ENCODE measurements at places on chromosomes 5 and 9.

- no peak for DNase-seq
These were observed 15.8 kb downstream of the GABRB2 start for GRCh38 chr5:161530700-161531099.

GRCh38 chr5:16178745-16179372 lies 732 bp downstream of the MARCHF11 start:
- DNase-seq, result peak; percentile 40

- no peak for DNase-seq
These were observed 1.4 kb downstream of the FAM193B start for GRCh38 chr5:177552839-177553455.

GRCh38 chr9:84856181-84856632 lies 186.7 kb downstream of the NTRK2 start:
- no peak for DNase-seq

DNA sequence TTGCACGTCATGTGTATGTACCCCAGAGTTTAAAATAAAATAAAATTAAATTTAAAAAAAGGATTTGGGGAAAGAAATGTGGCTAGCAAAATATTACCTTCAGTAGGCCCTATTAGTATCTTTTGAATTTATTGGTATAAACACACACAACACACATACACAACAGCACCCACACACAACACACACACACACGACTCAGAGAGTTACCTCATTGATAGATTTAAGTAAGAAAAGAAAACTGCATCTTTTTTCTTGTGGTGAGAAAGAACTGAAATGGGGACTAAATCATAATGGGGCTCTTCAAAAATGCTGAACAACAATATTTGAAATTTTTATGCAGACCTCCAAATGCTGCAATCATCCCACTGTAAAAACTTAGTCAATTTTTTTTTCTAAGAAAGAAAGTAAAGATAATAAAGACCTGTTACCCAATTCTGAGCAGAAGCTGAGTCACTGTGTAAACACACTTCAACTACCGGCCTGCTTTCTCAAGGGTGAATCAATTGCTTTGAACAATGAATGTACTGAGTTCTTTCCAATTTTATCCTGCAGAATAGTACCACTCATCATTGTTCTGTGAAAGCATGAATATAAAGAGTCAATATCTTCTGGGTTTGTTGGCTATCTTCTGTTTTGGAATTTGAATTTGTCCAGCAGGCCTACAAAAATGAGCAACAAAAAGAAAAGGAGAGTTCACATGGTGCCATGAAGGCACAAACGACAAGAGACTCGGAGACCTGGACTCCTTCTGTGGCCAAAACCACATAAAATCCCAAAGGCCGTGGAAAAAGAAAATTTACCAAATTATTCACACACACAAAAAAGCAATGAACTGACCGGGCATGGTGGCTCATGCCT lies 57.9 kb upstream of the CCNG1 start:
- no peak for DNase-seq

GRCh38 chr9:110257956-110258355 lies 1.6 kb upstream of the TXN start:
- no peak for DNase-seq

DNA sequence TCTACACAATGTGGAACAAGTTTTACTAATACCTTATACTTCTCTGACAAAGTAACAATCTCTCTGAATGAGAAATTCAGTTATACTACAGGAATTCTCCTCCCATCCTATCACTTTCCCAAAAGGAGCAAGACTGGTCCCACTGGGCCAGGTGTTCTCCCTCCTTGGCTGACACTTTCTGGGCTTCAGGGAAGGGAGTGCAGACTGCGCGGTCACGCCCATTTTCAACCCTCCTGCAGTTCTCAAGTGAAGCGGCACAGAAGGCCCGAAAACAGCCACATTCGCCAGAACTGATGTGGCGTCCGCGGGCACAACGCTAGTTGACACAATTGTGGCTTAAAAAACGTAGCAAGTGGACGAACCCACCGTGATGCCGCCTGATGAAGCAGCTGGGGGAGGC lies 603 bp downstream of the SAXO1 start:
- no peak for DNase-seq

DNA sequence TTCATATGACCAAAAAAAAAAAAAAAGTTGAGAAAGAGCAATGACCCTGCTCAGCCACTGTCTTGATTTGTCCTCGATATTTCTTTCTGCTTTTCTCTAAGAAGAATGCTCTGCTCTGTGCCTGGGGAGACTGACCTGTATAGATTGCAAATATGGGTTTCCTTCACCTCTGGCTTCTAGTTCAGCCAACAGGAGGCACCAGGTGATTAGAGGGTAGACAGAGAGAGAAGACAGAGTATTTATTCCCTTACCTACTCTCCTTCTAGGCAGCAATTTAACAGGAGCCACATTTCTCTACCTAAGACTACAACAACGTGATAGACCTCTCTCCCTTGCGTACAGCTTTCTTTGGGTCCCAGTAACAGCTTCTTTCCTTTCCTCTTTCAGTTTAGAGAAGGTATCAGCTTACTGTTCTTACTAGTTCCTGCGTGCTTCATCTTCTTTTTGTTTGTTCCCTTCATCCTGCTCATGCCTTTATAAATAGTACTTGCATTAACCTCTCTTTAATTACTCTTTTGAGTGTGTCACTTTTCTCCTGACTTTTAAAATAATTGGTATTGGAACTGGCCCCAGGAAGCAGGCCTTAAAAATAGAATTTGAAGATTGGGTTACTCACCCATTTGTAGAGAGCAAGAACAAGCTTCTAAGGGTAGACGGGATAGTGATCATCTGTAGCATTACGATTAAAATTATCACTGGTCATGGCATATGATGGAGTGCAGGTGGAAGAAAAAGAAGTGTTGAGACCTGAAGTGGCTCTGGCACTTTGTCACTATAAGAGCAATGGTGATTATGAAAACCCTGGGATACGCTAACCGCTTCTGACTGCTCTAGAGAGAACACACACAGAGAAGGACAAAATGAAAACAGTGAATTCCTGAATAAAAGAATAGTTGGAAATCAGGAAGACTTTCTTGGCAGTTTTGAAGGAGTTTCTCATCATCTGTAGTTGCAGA lies 161.2 kb upstream of the FSTL4 start:
- no peak for DNase-seq

DNA sequence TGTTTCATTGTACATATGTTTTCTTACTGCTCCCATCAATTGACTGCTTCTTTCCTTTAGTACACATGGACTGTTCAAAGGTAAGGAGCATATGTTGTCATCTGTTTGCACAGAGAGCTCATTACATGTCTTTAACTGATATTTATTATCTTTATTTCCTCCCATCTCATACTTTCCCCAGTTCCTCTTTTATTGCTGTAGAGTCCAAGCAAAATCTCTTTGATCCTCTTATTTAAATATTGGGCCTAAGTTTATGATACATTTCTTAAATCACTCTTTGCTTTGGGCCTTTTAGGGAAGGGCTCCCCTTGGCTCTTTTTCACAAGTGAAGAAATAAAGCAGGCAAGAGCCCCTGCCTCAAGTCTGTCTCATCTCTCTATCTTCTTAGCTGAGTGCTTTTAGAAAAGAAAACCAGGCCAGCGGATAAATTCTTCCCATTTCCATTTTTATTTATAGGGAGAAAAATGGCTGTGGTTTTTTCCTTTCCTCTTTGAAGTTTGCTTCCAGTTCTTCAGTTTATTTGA lies 152.4 kb downstream of the DOCK2 start:
- DNase-seq, result no peak

GRCh38 chr5:33890131-33891032 lies 1.4 kb downstream of the ADAMTS12 start:
- DNase-seq, result no peak

GRCh38 chr5:145830594-145830993 lies 4.5 kb downstream of the PRELID2 start:
- no peak for DNase-seq

DNA sequence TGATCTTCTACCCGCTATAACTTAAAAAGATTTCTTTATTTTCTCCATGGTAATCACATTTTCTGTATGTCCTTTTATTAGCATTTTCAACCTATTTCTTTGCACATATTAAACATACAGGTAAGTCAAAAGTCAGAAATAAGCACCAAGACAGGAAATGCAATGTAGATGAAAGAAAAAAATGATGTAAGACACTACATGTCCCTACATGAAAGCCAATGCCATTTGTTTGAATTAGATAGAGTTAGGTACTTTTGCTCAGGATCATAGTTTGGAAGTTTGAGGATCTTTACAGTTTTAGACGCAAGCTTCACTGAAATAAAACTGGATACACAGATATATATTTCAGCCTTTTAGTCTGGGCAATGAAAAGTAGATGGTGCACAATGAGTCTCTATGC lies 453.1 kb upstream of the MEF2C start:
- DNase-seq, result no peak

DNA sequence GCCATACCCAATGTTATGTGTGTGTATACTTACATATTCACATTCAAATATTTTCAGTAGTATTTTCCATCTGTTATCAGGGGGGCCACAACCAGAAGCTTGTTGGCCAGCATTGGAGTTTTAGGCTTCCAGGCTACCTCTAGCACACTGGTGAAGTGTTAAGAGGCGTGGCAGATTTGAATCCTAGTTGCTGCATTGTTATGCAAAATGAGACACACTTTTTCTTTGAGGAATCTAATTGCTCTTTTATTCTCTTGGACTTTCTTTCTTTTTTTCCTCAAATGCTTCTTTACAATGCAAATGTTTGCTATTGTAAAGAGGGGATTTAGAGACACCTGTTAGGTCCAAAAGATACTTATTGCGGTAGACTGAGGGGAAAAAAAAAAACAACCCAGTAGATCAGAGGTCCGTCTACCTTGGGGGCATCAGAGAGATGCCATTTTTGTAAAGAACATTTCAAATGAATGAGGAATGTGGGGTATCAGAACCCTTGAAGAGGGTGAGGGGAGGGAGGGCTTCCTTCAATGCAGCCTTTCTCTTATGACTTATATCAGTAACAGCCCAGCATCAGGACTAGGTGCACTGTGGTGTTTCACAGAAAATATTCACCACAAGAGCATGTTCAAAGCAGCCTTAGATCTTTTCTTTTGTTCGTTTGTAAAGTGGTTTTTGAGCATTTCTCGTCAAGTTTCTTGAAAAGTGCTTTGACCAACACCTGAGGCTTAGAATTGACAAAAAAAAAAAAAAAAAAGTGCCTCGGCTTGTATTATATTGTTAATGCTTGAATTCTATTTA lies 3.8 kb downstream of the SMARCA2 start:
- no peak for DNase-seq

GRCh38 chr9:129236441-129237145 lies 58.5 kb upstream of the IER5L start:
- no peak for DNase-seq

- DNase-seq, result no peak
These were observed 17.3 kb upstream of the ITGA1 start for GRCh38 chr5:52770287-52770939.

DNA sequence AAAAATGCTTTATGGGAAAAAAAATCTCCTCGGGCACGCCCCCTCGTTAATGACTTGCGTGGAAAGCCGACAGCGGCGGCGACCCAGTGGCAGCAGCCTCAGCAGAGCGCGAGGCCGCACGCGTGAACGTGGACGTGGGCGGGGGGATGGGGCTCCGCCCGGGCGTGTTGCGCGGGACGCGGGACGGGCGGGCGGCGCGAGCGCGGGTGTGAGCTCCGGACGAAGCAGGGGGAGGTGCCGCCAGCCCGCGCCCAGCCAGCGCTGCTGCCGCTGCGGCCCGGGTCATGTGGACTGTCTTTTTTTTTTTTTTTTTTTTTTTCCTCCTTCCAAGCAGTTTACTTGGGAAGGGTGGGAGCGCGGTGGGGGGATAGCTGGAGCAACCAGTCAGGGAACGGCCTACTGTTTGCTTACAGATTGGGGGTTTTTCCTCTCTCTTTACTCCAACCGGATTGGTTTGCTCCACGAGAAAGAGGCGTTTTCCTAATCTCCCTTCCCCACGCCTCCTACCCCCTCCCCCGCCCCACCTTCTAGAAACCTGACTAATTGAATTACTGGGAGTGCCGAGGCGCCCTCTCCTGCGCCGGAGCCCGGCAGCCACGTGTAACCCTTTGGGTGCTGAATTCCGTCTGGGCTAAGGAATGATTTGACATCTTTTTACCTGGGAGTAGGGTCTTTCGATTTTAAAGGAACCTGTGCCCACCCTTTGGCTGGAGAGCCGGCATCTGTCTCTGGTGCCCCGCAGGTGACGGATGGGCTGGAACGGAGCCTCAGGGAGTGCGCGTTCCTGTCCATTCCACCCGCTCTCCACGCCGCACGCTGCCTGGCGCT lies 1.7 kb upstream of the EFNA5 start:
- peak; percentile 66 for DNase-seq

DNA sequence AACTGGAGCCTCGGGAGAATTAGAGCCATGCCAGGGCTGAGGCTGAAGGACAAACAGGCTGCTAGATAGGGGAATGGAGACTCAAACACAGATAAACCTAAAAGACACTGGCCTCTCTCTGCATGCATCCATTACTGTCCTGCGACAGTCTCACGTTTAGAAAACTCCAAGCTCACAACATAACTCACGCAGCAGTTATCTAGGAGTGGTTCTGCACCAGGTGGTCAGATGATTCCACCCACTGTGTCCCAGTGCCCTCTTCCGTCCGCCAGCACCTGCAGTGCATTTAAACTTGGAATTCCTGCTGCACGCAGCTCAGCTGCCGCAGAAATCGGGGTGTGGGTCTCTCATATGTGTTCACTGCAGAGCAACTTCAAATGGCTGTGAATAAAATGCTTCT lies 272.6 kb upstream of the IRX2 start:
- DNase-seq, result no peak

DNA sequence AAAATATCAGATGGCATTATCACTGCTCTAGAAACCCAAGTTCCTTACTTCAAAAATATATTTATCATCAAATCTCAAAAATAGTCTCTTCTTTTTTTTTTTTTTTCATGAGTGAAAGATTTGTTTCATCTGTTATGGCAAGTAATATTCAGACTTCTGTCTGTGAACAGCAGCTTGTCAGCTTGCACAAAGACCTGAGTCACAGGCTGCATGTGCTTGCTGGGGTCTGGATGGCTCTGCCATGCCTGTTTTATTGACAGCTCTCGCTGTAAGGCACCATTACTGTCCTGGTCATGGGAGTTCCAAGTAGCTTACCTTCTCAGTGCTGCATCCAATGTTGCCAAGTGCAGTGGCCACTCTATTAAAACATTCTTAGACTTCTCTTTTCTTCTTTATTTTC lies 456.4 kb downstream of the GADD45G start:
- no peak for DNase-seq

DNA sequence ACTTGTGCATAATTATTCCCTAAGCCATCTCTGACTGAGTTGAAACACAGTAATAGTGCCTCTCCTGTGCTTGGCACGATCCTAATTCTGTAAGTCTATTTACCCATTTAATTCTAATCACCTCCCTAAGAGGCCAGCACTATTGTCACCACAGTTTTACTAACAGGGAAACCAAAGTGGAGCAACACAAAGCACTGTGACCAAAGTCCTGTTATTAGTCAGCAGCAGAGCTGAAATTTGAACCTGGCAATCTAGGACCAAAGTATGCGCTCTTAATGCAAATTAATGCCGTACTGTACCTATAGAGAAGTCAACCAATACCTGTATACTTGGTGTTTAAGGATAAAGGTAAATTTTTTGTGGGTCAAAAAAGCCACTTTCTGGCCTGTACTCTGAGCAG lies 77.1 kb upstream of the CNTLN start:
- no peak for DNase-seq

GRCh38 chr9:125841444-125841843 lies 94.3 kb downstream of the PBX3 start:
- DNase-seq, result no peak
